AG04450 (cell line): ENCODE measurements at places on chromosomes 13 and 19.

GRCh38 chr13:20426766-20427448 is 98.8 kb downstream of the CRYL1 start:
- DNase-seq: no peak

- no peak for DNase-seq
Measured at GRCh38 chr19:5772416-5772815, 12.1 kb downstream of the PRR22 start.

GRCh38 chr13:48746821-48747220 is 93.1 kb downstream of the CYSLTR2 start:
- no peak for DNase-seq

GRCh38 chr19:46715620-46715974 is 1.3 kb downstream of the PRKD2 start:
- no peak for DNase-seq

DNA sequence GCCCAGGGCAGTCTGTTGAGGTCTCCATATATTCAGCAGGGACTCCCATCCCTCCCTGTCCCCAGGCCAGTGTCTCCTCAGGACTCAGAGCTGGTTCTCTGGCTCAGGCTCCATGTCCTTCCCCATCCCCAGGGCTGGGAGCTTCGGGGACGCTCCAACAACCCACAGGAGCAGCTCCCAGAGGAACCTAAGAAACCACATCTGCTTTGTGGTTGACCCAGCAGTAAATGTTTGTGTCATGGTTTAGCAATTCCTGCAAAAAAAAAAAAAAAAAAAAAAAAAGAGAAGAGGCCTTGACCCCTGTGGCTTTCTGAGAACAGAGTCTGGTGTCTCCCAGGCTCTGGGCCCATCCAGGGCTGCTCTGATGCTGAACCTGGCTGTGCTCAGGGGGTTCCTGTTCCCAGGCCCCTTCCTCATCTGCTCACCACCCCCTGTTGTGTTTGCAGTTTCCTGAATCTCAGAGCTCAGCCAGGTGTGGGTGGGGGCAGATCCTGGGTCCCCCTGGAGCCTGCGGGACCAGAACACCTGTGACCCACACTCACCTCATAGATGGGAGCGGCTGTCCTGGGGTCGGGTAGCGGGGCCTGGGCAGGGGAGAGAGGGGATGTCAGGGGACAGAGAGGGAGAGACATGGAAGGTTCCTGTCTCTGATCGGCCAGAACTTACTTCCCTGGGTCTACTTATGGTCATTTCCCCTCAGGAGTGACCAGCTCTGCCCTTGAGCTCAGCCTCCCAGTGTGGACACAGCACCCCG is 25.2 kb upstream of the CEACAM1 start:
- peak; percentile 27 for DNase-seq

DNA sequence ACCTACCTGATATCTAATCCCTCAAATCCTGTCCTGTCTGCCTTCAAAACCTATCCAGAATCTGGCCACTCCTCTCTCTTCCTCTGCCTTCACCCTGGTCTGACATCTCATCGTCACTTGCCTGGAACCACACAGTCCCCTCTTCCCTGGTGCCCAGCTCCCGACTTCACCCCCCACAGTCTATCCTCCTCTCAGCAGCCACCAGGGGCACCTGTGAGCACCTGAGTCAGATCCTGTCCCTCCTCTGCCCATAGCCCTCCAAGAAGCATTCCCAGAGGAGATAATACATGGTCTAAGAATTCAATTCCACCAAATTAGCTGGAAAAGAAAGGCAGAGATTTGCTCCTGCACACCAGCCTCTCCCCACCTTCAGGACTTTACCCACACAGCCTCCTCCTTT is 48.9 kb downstream of the ZNRF4 start:
- DNase-seq: no peak

DNA sequence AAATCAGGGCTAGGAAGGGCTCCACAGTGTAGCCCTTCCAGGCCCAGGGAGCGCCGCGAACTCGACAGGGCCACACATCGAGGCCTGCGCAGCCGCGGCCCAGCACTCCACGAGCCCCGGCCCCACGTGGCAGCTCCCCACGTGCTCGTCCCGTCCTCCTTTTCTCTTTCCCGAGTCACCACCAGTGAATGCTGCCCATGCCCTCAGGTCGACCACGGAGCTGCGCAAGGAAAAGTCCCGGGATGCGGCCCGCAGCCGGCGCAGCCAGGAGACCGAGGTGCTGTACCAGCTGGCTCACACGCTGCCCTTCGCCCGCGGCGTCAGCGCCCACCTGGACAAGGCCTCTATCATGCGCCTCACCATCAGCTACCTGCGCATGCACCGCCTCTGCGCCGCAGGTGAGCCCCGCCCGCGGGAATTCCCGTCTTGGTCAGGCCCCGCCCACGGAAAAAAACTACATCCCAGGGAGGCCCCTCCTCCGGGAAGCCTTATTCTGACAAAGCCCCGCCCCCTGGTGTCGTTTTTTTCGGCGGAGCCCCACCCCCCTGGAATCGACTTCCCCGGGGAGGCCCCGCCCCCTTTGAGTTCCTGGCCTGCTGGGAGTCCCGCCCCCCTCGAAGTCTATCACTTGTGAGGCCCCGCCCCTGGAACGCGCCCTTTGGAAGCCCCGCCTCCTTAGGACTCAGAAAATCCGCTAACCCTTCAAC is 7.0 kb downstream of the HIF3A start:
- DNase-seq: no peak

GRCh38 chr13:31416066-31416465 is 216.3 kb downstream of the B3GLCT start:
- no peak for DNase-seq

DNA sequence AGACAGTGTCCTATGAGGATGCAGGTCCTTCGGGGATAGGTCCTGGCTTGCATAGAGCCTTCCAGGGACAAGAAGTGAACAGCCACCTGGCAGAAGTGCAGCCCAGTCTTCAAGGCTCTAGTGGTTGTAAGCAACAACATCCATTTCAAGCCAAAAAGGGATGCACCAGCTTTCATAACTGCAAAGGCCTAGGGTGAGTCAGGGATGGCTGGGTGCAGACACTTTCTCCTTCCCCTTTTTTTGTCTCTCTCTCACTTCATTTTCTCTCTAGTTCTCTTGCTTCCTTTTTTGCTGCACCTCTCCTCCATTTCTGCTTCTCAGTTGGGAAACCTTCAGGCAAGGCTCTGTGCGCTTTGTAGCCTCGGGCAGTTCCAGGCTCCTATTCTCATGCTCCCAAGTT is 196.2 kb upstream of the ZNF536 start:
- no peak for DNase-seq

DNA sequence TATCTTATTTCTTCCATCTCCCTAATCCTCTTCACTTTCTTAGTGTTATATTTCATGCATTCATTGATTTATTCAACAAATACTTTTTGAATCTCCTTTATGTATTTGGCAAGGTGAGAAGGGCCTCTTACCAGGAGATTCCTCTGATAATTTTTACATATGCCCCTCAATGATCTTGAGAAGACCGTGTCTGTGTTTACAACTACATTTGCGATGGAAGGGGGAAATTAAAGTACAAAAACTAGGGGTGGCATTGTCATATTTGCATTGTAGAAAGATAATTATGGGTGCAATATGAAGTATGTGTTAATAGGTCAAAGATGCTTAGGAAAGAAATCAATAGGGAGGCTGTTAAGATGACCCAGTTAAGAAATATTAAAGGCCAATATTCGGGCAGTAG is 1108.4 kb upstream of the MIR17HG start:
- DNase-seq: no peak

GRCh38 chr19:50362656-50363424 is 2.6 kb downstream of the NAPSA start:
- DNase-seq: no peak

- DNase-seq: no peak
Measured at GRCh38 chr19:14248578-14249011, 42.6 kb upstream of the ADGRL1 start.

DNA sequence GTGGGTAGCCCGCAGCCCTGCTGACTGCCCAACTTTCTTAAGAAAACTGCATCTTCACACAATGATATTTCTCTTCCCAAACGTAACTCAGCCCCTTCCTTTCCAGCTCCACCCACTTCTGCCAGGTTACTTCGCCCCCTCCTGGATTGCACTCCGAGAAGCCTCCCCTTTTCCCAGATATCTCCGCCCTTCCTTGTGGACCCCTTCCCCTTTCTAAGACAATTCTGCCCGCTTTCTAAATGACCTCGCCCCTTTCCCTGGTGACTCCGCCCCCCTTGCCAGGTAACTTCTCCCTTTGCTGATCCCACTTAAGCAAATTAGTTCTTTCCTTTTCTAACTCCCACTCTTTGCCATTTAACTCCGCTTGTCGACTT is 2.6 kb downstream of the VSIG10L start:
- DNase-seq: no peak

DNA sequence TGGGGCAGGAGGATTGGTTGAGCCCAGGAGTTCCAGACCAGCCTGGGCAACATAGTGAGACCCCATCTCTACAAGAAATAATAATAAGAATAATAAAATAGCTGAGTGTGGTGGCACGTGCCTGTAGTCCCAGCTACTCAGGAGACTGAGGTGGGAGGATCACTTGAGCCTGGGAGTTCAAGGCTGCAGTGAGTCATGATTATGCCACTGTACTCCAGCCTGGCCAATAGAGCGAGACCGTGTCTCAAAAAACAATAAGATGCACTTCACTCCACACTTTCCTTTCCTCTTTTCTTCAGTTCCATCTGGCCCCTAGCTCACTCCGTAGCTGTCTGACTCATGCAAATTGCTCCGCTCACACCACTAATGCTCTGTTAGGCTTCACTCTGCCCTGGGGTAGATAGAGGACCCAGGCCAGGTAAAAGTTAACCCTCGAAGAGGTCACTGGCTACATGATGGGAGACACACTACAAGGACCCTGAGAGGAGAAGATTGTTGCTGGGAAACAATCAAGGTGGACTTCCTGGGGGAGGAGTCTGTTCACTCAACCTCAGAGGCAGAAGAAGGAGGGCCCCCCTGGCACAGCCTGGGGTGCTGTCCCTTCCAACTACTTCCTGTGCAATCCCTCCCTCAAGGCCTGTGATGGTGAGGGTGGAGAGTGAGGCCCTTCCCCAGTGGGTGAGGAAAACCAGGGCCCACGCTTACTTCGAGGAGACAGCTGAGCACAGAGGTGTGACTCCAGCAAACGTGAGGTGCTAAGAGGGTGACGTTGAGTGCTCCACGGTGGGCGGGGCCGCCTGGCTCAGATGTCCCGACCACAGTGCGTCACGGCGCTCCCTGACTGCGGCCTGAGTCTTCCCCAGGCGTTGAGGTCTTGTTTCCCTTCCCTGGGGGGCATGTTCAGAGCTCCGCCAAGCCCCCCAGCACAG is 8.8 kb upstream of the TNFSF9 start:
- DNase-seq: no peak

GRCh38 chr13:109869312-109870237 is 83.2 kb upstream of the IRS2 start:
- DNase-seq: peak; percentile 20

DNA sequence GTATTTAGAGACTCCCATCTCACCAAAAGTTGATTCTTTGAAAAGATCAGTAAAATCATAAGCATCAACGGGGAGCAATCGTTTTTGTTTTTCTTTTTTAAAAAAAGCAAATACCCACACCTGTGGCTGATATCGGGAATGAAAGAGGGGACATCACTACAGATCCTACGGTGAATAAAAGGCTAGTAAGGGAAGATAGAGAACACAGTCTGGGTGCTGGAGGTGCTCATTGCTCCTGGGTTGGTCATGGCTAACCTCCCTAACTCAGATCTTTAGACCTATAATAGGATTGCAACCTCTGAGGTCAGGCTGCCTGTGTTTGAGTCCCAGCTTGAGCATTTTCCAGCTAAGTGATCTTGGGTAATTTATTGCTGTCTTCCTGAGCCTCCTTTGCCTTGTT is 1.1 kb downstream of the EHD2 start:
- no peak for DNase-seq

GRCh38 chr19:15432018-15432494 is 13.3 kb upstream of the AKAP8L start:
- no peak for DNase-seq

DNA sequence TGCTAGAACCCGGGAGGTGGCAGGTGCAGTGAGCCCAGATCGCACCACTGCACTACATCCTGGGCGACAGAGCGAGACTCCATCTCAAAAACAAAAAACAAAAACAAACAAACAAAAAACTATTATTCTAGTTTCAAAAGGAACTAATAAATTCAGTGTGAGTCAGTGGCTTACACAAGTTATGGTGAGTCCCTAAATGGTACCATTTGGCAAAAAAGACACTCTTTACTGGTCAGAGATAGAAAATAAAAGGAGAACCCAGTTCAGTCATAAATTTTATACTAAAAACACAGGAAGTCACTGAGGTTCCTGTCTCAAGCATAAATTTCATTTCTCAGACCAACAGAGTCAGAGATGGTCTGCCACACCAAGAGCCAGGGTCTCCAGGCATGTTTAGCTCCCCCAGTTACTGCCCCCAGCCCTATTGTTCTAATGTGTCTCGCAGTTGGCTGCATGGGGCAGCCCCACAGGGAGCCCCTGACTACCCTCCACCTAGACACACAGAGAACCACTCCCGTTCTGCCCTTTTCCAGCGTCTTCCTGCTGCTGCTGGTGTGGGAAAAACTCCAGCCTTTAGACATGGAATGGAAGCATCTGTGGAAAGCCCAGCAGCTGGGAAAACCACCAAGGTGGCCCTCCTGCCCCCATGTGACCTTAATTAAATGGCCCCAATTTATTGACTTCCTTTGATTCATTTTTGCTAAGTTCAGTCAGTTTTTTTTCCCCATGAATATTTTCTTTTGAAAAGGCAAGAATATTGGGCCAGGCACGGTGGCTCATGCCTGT is 12.2 kb downstream of the THSD1 start:
- no peak for DNase-seq

- no peak for DNase-seq
Measured at GRCh38 chr13:50198508-50198907, 183.3 kb downstream of the KCNRG start.
